ENCODE measurements at places on chromosomes 3 and 15. TPM values are rescaled to one million over a fixed set of nuclear protein-coding genes. Genes with fewer than 3 reads are reported as not detected.

Gene FBXL22
- 0.39 TPM for total RNA-seq

Gene C3orf52
- total RNA-seq = 10.4 TPM

Gene ADCY5
- not detected for total RNA-seq

Gene TMEM266
- total RNA-seq = not detected

Gene TUSC7
- not detected for total RNA-seq

Gene GXYLT2
- total RNA-seq = 4.1 TPM

Gene NR1I2
- total RNA-seq = not detected

Gene RARRES1
- total RNA-seq = not detected

Gene CD80
- total RNA-seq = not detected

- no peak for DNase-seq
Observed at GRCh38 chr3:58398669-58399333, 34.8 kb downstream of the PDHB start.

DNA sequence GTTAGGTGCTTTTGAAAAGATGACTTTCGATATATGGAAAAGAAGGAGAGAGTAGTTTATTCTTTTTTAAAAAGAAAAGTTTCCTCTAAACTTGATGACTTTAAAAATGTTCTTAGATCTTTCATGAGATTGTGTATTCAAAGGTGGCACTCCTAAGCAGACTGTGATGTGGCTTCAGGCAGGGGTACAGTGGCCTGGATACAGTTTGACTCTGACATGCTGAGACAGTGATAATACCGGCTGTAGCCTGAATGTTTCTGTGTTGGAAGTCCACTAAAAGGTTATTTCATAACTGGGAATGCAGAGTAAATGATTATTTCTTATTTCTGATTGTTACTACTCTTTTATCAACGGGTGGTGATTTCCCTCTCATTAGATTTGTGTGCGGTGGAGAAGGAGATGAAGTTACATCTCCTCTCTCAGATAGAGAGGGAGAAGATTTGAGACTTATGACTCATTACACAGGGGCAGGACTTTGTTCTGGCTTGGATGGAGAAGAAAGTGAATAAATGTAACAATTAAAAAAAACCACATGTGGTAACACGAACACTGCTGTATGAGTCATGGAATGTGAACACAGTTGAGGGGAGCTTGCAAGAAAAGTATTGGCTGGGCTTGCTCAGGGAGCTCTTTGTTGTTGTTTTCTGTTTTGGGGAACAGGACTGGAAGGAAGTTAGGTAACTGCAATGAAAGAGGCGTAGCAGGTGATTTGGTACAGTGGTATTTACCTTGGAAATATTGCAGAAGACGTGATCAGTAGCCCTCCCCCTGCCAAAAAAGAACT is 21.6 kb downstream of the SPTSSB start:
- peak; percentile 97 for DNase-seq

GRCh38 chr3:144265542-144266100 is 294.0 kb downstream of the DIPK2A start:
- no peak for DNase-seq

DNA sequence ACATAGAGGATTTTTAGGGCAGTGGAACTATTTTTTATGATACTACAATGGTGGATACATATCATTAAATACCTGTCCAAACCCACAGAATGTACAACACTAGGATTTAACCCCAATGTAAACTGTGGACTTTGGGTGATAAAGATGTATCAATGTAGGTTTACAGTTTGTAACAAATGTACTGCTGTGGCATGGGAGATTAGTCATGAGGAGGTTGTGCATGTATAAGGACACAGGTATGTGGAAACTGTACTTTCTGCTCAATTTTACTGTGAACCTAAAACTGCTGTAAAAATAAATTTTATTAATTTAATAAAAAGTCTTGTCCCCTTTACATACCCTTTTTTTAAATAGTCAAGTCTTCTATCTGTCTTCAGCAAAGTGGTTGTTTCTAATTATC is 322.5 kb upstream of the EPHA3 start:
- no peak for DNase-seq

DNA sequence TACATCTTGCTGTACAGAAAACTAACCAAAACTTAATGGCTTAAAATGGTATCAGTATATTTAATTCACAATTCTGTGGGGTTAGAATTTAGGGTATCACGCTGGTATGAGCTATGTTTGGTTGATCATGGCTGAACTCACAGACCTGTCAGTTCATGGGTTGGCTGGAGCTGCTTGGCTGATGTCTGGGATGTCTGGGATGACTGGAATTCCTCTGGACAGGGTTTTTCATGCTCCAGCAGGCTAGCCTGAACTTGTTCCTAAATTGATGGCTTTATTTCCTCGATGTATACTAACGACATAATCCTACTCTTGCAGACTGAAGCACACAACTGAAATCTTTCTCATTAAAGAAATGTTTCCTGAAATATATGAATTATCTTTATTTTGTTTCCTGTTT is 338.9 kb upstream of the GBE1 start:
- peak; percentile 53 for DNase-seq

DNA sequence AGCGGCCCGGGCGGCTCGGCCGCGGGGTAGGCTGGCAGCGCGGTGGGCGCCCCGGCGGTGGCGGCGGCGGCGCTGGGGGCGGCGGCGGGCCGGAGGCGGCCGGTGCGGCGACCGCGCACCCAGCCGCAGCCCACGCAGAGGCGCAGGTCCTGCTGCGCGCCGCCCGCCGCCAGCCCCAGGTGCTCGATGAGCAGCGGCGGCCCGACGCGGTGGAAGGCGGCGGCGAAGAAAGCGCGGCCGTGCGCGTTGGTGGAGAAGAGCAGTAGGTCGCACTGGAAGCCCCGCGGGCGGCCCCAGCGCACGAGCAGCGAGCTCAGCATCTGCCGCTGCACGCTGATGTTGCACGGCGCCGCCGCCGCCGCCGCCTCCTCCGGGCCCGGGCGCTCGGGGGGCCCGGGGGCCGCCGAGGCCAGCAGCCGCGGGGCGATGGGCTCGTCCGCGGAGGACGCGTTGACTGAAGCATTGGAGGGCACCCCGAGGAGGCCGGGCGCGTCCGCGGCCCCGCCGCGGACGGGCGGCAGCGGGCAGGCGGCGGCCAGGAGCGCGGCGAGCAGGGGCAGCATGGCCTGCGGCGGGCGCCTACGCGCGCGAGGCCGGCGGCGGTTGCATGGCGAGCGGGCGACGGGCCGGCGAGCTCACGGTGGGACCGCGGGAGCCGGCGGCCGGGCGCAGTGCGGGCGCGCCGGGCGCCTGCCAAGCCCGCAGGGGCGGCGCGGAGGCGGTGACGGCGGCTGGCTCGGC is 452 bp downstream of the TMEM158 start:
- peak; percentile 22 for DNase-seq

GRCh38 chr15:49877873-49878521 is 241.0 kb downstream of the ATP8B4 start:
- no peak for DNase-seq

- DNase-seq = no peak
Observed at GRCh38 chr3:72273615-72274014, 488.7 kb upstream of the PROK2 start.

DNA sequence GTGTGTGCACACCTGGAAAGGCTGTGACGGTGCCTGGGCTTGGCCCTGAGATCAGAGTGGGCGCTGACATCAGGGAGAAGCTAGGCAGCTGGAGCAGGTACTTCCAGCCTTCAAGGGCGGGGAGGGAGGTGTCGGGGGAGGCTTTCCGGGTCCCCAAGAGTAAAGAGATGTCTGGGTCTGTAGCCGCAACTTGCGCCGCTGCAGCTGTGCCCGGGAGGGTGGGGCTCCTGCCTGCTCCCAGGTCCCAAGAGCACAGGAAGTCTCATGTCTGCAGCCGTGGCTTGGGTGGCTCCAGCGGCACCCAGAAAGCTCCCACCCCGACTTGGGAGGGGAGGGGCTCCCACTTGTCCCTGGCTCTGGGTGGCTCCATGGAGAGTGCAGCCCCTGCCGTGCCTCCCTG is 103.2 kb upstream of the BNIP2 start:
- DNase-seq = no peak

DNA sequence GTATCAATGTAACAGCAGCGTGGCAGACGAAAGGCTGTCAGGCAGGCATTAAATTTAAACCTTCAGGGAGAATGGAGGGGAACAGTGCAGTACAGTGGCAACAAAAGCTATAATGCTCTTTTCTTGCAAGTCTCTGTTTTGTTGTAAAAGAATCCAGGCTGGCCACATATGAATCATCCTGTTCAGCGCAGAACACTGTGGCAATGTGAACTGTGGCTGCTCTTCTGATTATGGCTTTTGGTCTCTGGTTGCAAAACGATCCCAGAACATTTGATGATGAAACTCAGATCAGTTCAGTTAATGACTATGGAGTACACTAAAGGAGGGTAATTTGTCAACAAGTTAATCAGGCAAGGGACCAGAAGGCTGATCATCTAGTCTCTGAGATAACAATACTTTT is 219.7 kb upstream of the SGO1 start:
- DNase-seq = peak; percentile 79

DNA sequence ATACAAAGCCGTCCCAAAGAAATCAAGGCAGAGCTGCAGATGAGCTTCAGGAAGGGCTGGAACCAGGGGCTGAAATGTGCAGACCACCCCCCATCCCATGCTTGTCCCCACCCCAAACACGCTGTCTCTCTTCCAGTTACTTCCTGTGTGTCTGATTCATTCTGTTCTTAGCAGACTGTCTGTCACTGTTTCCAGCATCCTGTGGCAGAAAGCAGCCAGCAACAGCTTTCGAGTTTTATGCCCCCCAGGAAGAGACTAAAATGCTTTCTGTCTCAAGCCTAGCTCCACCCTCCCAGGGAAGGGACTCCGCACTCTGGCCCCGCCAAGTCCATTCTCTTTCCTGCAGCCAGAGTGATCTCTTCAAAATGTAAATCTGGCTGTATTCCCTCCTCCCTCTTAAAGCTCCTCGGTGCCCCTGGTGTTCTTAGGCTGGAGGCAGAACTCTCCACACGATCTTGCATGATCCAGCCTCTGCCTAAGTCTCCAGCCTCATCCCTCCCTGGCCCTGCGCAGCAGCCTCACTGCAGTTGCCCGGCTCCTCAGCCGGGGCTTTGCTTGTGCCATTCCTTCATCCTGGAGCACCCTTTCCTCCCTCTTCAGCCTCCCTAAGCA is 41.5 kb downstream of the HRH1 start:
- DNase-seq = peak; percentile 25

- no peak for DNase-seq
Observed at GRCh38 chr3:46186471-46187340, 21.4 kb downstream of the CCR1 start.

- DNase-seq = no peak
Observed at GRCh38 chr3:38604246-38604645, 45.2 kb downstream of the SCN5A start.

GRCh38 chr3:146558781-146559180 is 14.4 kb upstream of the PLSCR1 start:
- no peak for DNase-seq
